ENCODE measurements at places on chromosomes 5 and 9.
A peak's percentile ranks its signal among the peaks of the same experiment; 100 is the strongest.

GRCh38 chr5:159424123-159424522 lies 93.8 kb upstream of the IL12B start:
- no peak for DNase-seq

GRCh38 chr9:126276056-126276728 lies 50.4 kb upstream of the MVB12B start:
- DNase-seq: no peak

GRCh38 chr5:7540736-7541485 lies 145.0 kb downstream of the ADCY2 start:
- DNase-seq: no peak

- no peak for DNase-seq
Measured at GRCh38 chr5:174718880-174719610, 5.3 kb upstream of the MSX2 start.

- no peak for DNase-seq
Measured at GRCh38 chr5:119269061-119269944, 86.5 kb upstream of the TNFAIP8 start.

GRCh38 chr5:102670224-102670836 lies 84.8 kb upstream of the PAM start:
- DNase-seq: peak; percentile 53

DNA sequence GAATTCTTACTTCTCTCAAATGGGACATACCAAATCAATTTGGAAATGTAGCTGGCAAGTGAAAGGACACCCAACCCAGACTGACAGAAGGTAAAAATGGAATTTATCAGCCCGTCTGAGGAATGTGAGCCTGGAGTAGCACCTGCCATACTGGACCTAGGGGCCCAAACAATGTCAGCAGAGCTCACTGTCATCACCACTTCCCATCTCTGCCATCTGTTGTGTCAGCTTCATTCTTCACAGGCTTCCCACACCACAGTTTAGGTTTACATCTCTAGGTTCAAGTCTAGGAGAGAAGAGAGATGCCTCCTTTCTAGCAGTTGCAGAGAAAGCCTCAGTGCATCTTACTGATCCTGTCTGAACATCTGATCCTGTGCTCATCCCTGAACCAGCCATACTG lies 222.4 kb downstream of the DOCK8 start:
- DNase-seq: no peak

DNA sequence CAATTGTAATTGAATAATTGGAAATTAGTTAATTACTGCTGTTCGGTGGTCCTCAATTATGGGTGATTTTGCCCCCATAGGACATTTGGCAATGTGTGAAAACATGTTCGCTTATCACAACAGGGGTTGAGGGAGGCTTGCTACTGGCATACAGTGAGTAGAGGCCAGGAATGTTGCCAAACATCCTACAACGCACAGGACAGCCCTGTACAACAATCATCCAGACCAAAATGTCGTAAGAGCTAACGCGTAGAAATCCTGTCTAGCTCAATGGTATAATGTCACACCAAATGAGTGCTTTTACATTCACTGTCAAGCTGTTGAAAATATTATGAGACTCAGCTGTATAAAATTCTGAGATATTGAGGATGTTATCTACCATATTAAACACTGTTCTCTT lies 464.4 kb upstream of the TUSC1 start:
- DNase-seq: no peak

DNA sequence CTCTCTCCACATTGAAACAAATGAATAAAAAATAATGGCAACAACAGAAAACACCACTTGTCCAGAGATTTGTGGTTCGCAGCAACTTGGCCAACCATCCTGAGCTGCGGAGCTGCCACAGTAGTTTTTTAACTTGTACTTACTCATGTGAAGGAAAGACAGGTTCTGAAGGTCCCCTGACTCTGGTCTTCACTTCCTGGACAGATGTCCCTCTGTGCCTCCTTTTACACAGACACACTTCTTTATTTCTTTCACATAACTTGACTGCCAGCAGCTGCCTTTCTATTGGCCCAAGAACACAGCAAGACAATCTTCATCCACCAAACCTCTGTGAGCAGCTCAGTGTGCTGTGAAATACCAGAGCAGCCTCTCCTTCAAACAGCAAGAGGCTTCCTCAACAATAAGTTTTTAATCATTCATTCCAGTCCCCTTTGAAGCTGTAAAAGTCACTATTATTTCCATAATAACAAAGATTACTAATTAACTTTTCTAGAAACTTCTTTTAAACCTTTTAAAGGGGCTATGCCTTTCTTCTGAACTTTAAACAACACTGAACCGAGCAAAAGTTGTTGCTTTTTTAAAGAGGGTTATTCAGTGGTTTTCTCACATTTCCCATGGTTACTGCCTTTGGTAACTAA lies 198.7 kb downstream of the NR2F1-AS1 start:
- DNase-seq: no peak

DNA sequence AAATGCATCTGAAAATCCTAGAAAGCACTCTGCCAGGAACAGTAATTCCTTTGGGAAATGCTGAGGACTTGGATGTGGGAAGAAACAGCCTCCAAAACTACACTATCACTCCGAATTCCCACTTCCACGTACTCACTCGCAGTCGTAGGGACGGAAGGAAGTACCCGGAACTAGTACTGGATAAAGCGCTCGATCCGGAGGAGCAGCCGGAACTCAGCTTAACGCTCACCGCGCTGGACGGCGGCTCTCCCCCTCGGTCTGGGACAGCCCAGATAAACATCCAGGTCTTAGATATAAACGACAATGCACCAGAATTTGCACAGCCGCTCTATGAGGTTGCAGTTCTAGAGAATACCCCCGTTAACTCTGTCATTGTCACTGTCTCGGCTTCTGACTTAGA lies 786 bp downstream of the PCDHB3 start:
- no peak for DNase-seq

GRCh38 chr5:6280425-6281100 lies 97.8 kb downstream of the MED10 start:
- DNase-seq: no peak

DNA sequence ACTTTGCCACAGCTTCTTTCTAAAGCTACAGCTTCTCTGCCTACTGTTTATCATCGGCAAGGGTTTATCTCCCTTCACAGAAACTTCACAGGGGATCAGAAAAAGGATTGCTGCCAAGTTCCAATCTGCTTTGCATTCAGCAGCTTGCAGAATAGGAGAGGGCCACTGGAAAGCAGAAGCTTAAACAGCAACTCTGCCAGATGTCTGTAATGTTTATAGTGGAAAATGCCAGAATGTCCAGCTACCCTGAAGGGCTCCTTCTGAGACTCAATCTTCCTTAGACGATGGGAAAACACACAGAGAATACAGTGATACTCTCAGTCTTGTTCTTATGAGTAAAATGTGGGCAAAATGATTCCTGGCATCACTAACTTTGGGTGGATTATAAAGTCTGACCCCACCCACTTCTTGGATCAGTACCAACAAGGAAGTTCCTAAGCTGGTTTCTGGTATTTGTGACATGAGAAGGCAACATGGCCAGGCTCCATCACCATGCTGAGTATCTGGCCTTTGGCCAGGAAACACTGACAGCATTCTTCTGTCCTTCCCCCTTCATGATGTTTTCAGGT lies 19.0 kb downstream of the STOM start:
- DNase-seq: no peak

DNA sequence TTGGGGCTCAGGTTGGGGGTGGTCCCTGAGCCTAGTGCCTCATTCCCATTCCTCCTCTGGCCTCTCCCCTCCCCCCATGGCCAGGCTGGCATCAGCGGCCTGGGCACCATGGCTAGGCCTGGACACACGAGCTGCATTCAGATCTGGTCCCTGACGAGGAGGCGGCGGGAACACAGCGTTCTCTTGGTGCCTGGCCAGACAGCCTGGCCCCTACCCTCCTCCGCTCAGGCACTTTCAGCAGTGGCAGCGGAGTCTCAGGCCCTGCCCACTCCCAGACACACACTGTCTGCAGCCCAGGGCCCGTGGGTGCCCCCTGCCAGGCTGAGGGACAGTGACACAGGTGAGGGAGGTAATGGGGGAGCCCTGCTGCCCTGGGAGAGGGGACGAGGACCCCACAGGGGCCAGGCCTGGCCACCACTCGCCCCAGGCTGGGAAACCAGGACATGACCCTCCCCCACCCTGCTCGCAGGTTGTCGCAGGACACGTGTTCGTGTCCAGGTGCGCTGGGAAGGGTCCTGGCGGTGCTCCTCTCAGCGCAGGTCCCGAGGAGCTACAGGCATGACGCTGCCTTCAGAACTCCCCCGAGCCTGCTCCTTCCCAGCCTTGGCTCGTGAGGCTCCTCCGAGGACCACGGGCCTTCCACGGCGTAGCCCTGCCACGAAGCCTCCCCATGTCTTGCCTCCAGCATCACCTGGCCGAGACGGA lies 19.9 kb upstream of the UBAC1 start:
- no peak for DNase-seq

GRCh38 chr5:106584268-106584667 lies 1086.5 kb downstream of the EFNA5 start:
- DNase-seq: no peak

- DNase-seq: no peak
Measured at GRCh38 chr5:140969880-140970279, 3.6 kb downstream of the PCDHAC2 start.

GRCh38 chr9:128419061-128419925 lies 1.4 kb upstream of the CERCAM start:
- DNase-seq: no peak

GRCh38 chr9:109355564-109356297 lies 34.9 kb upstream of the EPB41L4B start:
- no peak for DNase-seq

- DNase-seq: no peak
Measured at GRCh38 chr9:77435688-77436087, 212.4 kb downstream of the GNA14 start.

DNA sequence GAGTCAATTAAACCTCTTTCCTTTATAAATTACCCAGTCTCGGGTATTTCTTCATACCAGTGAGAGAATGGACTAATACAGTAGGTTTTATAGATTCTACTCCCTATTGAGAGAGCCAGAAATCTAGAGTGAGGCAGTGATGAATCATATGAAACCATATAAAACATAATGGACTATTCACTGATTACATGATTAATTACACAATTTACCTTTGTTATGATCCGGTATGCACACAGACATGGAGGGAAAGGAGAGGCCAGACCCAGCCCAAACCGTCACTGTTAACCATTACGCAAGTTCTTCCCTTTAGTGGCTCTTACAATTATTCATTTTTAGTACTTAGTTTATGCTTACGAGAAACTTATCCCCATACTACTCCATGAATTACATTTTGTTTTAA lies 205.0 kb downstream of the DNAH5 start:
- DNase-seq: no peak

- no peak for DNase-seq
Measured at GRCh38 chr9:38282756-38283155, 109.7 kb upstream of the ALDH1B1 start.

DNA sequence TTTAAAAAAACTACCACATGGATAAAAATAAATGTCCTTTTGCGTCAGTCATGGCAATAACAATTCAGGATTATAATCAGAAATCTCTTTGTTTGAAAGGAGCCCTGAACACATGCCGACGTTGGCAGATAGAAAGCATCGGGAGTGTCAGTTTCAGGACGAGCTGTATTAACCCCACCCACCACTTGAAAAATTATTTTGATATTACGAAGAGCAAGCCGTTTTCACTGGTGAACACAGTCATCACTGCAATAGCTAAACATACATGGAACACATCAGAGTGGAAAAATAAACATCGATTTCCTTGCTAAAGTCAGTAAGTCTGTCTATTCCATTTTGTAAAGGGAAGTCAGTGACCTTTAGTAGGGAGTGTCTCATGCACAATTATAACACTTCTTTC lies 266.4 kb upstream of the FBXL7 start:
- no peak for DNase-seq

DNA sequence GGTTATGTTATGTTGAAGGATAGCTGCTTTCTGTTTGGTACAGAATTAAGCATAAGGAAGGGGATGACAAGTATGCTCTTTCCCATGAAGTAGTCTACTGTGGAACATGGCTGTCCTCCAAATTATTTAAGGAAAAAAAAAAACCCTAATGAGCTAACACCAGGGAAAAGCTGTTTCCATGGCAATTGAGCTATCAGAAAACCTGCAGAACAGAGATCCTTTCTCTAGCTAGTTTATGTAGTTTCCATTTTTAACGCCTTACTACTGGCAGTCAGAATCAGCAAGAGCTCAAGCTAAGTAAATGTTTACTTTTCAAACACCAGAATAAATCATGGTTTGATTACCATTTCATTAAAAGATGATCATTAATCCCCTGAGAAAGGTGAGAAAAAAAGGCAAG lies 287.4 kb upstream of the TARS1 start:
- DNase-seq: no peak

DNA sequence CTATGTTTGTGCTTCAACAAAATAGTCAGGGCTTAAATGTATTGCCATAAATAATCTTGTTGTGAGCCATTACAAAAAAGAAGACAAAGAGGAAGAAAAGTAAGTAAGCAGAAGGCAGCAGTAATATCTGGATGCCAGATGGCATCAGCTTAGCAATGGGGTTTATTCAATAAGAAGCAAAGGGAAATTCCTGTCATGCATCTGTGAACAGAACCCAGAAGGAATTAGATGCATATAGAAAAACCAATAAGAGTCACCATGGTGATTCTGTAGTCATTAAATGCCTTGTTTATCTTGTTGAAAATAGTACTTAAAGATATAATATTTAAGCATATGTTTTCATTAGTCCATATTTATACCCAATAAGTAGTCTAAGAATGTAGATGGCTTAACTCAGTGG lies 216.0 kb downstream of the ADAMTSL1 start:
- no peak for DNase-seq

DNA sequence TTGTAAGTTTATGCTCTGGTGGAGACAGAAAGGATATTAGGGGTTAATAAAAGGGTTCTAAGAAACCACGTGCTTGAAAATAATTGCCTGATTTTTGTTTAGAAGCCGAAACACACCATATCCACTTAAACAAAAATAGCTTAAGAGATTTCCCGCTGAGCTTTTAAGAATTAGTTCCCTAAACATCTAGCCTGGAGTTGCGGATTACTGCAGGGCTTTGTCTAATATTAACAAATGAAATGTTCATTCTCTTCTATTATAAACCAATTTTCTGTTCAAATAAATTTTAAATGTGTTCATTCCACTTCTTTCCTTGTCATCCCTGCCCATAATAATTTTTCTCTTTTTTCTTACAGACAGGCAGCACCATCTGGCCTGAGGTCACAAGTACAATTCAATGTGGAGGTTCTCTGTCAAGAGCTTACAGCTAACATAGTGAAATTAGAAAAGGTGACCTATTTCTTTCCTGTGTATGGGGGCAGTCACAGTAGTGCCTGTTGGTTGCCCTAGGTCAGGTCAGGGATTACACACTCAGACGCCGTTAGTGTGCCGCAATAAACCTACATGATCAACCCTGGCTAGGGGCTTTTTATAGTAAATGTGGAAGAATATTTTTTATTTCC lies 65.3 kb downstream of the GRAMD2B start:
- no peak for DNase-seq

Data from NCI-H187 (cell line).